ENCODE measurements at places on chromosomes 5 and 9.
A peak's percentile ranks its signal among the peaks of the same experiment; 100 is the strongest.

- peak; percentile 3 for DNase-seq
Measured at GRCh38 chr5:159257629-159258283, 5.3 kb upstream of the UBLCP1 start.

DNA sequence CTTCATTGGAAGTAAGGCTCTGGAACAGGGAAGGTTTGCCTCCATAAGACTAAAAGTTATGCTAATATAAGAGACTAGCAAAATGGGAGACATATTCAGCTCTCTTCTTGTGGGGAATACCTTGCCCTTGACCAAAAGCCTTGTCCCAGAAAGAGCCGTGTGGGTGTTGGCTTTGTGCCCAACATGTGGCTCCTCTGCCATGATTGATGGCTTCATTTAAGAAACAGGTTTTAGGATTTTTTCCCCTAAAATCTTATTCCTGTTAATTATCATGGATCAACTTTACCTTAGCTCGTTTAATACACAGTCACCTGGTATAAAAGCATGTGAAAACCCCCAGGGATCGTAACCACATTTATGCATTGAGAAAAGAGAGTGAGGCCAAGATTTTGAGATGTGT is 38.9 kb downstream of the DOCK8 start:
- no peak for DNase-seq

DNA sequence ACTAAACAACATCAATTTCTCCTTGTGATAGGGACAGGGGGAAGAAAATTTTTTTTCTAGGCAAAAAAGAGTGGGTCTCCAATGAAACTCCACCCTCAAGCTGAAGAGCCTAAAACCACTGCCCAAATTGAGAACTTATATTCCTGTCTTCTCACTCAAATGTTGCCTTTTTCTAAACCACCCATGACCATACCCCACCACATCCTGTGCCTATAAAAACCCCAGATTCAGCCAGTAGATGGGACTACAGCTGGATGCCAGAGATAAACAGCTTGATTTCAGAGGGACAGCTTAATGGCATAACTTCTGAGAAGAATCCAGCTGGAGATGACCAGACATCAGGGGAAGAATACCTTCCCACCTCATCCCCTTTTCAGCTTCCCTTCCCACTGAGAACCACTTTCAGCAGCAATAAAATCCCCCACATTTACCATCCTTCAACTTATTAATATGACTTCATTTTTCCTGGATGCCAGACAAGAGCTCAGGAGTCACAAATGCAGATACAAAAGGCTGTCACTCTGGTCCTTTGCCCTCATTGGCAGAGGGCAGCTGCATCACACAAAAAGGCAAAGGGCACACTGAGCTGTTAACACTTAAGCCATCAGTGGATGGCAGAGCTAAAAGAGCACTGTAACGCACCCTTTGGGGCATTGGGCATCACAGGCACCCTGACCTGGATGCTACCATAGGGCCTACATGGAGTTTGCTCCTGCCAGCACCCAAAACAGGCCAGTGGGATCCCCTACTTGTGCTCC is 972.5 kb upstream of the CTNND2 start:
- DNase-seq: no peak

DNA sequence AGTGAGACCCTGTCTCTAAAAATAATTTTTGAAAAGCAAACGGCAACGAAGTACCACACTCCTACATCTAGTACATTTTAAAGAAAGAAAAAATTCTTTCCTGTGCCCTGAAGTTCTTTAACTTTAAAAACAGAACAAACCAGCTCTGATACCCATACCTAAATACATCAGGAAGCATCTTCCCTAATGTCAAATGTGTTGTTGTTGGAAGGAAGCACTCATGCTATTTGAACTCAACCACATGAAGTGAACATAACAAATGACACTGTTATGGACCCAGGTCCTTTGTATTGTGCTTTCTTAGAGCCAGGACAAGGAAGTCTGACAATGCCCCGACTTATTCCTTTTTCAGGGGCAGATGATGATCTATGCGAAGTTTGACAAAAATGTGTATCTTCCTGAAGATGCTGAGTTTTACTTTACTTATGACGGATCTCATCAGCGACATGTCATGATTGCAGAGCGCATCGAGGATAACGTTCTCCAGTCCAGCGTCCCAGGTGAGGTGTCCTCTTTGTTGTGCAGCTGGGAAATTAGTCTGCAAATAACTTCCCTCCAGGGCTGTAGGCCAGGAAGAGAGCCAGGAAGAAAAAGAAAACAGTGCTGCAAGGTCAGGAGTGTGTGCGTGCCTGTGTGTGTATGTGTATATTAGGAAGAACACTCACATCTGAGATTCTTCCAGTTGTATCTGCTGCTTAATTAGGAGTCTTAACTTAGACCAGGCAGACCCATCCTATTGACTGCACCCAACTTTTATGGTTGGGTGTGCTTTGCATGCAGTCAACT is 123.7 kb downstream of the ARHGEF28 start:
- no peak for DNase-seq

- no peak for DNase-seq
Measured at GRCh38 chr5:3225201-3225960, 370.3 kb upstream of the IRX1 start.

GRCh38 chr5:170885809-170886208 is 24.0 kb downstream of the RANBP17 start:
- no peak for DNase-seq

DNA sequence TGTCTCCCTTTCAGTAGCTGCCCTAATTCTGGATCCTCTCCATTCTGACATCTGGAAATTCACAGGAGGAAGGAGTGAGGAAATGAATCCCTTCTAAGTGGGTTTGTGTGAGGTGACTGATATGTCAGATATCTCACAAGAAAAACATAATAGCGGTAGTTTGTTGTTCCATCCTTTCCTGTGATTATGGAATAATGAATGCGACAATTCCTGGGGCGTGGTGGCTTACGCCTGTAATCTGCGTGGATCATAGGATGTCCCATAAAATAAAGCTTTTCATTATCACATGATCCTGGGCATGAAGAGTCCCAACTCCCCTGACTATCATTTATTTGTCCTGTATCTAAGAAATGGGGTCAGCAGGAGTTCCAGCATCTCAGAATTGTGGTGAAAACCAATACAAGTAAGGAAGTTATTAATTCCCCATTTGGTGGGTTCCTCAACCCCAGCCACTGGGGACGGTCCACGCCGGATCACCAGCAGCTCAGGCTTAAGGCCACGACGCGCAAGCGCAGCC is 375 bp upstream of the C5orf24 start:
- DNase-seq: no peak

DNA sequence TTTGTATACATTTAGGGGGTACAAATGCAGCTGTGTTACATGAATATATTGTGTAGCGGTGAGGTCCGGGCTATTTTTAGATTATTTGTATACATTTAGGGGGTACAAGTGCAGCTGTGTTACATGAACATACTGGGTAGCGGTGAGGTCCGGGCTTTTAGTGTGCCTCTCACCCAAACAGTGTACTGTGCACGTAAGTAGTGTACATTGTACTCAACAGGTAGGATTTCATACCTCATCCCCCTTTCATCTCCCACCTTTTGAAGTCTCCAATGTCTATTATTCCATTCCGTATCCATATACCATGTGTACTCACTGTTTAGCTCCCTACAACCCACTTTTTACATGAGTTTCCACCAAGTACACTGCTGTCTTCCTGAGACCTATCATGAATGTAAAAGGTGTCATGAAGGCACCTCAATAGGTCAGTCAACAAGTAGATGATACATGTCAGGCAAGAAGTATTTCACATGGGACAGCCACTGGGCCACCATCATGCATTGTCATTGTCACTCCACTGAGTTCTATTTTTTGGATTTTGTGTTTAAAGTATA is 27.7 kb downstream of the SKP1 start:
- no peak for DNase-seq

DNA sequence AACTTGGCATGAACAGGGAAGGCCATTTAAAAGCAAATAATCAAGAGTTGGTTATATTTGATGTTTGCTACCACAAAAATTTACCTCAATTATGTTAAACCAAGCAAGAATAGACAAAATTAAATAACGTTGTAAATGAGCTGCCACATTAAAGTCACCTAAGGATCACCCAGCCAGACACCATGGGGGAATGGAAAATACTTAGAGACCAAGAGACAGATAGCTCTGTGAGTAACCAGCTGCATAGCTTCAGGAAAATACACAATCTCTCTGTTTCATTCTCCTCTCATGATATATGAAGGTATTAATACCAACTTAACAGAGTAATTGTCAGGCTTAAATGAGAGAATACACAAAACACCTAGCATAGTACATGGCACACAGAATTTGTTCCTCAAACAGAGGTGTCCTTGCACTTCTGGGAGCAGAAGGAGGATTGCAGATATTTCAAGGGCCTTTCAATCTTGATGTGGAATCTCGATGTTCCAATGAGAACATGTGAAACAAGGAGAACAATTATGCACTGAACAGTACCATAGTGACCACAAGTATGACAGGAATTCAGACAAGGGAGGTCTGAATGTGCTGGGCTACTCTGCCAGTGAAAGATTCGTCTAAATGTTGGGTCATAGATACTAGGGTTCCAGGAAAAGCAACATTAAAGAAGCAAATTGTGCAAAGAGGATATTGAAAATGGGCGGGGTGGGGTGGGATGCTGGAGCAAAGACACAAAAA is 18.6 kb downstream of the JAKMIP2 start:
- no peak for DNase-seq

DNA sequence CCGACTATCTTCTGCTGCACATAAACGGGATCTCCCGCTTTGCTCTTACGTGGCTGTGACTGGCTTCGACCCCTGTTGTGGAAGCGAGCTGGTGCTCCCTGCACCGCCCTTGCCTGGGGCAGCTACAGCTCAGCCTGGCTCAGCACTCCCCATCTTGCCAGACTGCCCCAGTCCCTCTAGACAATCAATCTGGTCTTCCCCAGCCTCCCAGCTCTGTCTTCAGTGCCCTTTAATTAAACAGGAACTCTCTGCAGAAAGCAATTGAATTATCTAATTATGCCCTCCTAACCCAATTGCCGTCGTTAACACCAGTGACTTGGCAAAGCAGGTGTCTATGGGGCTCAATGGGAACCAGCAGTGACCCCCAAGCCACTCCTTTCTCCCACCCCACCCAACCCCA is 18.9 kb upstream of the NTNG2 start:
- no peak for DNase-seq

DNA sequence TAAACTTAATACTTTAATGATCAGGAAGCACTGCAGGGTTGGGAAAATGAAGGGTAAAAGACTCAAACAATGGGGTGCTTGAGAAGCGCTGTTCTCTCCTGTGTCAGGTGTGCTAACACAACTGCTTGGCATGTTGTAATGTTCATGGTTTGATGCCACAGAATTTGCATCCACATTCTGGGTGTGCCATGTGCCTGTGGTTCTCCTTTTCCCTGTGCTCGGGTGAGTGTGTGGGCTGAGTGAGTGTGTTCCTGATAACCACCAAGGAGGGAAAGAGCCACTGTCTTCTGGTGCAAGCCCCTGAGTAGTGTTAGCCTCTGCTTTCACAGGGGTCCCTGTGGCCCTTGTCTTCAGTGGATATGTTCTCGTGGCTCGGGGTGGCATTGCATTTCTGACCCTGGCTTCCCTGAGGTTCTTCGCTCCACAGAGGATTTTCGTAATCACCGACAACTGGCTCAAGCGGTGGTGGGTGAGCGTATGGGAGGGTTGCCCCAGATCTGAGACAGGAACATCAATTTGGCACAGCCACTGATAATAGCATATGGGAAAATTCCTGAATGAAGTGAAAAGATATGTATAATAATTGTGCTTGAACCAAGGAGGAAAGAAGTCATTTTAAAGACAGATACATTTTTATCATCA is 102.0 kb downstream of the MVB12B start:
- DNase-seq: no peak

- DNase-seq: peak; percentile 53
Measured at GRCh38 chr9:109639674-109640579, 140.1 kb upstream of the PALM2AKAP2 start.

GRCh38 chr5:79707535-79707934 is 17.9 kb downstream of the CMYA5 start:
- no peak for DNase-seq

- no peak for DNase-seq
Measured at GRCh38 chr5:10268100-10268499, 18.0 kb downstream of the CCT5 start.

GRCh38 chr5:111144352-111144930 is 52.3 kb downstream of the WDR36 start:
- no peak for DNase-seq

DNA sequence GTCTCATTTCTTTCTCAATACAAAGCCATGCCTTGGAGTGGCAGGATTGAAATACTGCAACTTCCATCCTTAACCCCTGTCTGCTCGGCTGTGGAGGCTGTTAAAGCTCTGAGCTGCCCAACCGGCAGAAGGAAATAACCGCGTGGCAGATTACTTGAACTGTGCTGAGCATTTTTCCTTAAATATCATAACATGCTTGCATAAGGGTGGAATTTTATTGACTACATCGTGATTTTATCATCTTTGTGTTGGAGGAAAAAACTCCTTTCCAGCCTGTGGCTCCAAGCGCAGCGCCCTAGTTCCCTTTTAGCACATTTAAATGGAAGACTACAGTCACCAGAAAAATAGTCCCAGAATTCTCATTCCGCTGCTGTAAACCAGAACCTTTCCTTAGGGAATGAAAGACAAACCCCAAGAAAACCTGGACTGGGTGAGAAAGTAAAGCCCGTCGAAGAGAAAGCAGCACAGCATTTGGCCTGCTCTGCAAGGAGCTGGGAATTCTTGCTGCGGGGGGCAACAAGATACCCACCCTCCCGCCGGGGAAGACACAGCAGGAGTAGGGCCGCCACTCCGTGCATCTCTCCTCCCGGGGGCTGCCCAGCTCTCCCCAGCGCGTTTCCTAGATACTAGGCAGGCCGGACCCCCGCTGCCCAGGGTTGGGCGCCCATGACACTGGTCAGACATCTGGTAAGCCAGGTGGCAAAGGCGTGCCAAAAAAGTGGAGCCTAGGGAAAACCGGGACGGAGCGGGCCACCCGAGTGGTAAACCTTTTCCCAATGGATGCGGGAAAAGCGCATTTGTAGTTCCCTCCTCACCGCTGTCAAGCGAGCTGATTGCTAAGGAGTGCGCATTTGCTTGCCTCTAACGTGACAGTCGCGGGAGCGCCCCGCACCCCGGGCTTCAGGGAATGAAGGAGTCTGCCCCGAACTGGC is 1.3 kb downstream of the SHC3 start:
- DNase-seq: peak; percentile 67

GRCh38 chr5:160287378-160288051 is 24.8 kb downstream of the CCNJL start:
- DNase-seq: peak; percentile 97

Data from GM23338 (cell line).